ENCODE measurements at places on chromosomes 7 and 10.

DNA sequence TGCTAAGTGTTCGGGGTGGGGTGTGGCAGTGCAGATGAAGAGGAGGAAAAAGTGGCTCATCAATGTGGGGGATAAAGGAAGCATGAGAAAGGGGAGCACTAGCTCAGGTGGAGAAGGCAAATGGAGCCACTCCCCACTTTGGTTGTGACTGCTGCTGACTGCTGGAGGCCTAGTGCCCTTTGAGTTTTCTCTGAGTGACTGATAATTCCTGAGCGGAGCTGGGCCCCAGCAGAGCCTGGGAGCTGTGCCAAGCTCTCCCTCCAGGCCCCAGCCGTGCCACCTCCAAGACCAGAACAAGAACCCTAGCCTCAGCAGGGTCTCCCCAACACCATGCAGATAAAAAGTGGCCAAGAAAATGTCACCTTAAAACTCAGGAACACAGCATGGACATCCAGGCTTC, 9.7 kb upstream of the RASSF4 start:
- no peak for DNase-seq

DNA sequence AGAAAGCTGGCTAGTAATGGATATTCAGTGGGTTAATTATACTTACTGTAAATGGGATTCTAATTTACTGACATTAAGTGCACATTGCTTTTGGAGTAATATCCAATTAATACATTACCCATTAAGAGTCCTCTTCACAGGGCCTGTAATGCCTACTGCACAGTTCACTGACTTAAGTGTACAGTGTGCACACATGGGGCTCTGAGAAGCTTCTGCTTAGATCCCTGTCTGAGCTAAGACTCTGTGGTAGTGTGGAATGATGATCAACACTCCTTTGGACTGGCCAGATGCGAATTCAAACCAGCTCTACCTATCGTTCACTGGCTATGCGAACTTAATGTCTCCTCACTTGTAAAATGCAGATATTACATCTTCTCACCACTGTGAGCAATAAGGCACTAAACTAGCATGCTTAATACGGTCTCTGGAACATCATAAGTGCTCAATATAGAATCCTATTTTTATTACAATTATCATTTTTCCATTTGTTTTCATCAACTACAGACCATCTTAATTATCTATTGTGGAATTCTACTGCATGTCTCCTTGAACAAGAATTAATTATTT, 53.8 kb upstream of the SEC61G start:
- no peak for DNase-seq

- DNase-seq, result no peak
Observed at GRCh38 chr7:11492307-11492706, 339.7 kb downstream of the THSD7A start.

DNA sequence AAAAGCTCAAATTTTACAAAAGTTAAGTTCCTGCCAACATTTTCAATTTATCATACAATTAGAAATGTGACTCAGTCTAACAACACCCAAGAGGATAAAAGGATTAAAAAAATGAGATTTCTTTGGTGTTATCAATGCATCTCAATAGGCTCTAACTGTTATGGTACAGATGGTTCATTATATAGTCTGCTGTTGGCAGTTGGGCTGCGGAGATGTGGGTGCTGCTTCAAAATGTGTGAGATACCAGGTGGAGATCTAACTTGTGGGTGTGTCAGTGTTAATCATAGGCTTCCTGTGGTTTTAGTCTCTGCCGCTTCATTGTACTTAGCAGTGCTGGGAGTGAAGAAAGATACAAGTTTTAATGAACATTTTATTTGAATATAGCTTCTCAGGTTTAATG, 231.2 kb downstream of the EXOC4 start:
- no peak for DNase-seq

DNA sequence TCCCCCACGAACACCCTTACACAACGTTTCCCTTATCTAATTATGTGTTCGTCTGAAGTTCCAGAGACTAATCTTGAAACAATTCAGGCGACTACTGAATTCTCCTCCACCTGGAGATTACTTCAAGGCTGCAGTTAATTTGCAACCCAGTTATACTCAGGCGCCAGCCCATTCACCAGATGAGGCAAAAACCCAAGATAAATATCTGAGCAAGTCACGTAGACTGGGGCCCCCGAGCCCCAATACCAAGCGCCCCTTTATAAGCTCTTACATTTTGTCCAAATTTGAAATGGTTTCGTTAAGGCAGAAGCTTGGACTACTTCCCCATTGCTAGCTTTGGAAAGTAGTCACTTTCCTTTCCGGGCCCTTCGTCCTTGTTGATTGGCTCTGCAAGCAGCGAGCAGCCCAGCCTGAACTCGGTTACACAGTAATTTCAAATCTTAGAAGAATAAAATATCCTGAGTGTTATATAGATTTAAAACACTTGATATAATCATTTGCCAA, 1.2 kb downstream of the TPK1 start:
- DNase-seq, result peak; percentile 27

DNA sequence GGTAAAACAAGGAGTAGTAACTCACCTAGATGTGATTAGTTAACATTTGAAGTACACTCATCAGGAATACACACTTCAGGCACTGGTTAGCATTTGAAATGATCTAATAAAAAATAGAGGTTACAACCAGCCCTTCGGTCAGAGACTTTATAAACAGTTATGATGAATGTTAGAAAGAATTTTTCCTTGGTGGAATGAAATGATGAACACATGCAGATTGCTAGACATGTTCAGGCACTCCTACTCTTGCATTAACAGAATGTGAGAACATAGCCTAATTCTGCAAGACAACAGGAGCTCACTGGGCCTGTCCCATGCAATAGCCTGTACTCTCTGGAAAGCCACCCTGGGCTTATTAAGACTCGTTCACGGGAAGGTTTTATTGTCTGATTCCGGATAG, 47.3 kb upstream of the TECTB start:
- DNase-seq, result no peak

DNA sequence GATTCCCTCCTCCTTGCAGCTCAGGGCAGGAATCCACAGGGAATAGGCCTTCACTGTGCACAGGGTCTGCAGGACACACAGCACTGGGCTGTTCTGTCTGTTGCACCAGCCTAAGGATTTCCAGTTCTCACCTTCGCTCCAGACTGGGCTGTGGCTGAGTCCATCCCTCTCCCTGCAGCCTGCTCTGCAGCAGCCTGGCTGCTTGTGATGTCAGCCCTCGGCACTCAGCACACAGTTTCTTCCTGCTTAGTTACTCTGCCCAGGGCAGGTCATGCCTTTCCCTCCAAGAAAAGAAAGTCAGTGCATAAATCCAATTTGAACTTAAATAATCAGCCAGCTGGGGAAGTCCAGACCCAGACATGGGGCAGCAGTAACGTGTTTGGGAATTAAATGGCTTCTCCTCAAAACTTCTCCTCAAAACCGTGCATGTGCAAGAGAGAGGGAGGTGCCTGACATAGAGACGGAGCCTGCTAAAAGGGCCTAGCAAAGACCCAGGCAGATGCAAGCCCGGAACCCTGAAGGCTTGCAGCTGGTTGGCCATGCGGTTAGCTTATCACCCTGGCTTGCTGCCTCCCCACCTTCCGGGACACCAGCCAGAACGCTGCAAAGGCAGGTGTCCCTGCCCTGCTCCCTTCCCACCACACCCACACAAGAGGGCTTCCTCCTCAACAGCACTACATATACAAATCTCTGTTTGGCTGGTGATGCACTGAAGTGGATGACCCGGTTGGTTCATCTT, 10.9 kb upstream of the GDF2 start:
- peak; percentile 37 for DNase-seq

- DNase-seq, result no peak
Observed at GRCh38 chr7:20816372-20816959, 29.8 kb upstream of the SP8 start.

- no peak for DNase-seq
Observed at GRCh38 chr7:124810605-124811004, 45.0 kb upstream of the GPR37 start.

DNA sequence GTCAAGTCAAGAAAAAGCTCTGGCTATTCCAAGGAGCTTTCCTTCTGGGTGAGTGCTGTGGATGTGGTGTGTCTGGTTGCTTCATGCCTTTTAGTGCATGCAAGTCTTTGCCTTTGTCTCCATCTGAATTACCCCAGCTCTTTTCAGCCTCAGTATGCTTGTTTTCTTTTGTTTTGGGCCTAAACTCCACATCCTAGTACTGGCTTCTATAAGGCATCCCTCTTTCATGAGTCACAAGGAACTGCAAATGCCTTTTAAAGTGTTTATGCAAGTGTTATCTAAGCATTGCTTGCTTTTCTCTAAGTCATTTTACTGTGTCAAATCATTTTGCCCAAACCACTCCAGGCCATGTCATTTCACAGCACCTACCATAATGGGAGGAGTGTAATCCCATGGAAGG, 132.1 kb downstream of the PLCE1 start:
- DNase-seq, result no peak

- DNase-seq, result no peak
Observed at GRCh38 chr10:50610368-50610767, 13.4 kb downstream of the SGMS1 start.

DNA sequence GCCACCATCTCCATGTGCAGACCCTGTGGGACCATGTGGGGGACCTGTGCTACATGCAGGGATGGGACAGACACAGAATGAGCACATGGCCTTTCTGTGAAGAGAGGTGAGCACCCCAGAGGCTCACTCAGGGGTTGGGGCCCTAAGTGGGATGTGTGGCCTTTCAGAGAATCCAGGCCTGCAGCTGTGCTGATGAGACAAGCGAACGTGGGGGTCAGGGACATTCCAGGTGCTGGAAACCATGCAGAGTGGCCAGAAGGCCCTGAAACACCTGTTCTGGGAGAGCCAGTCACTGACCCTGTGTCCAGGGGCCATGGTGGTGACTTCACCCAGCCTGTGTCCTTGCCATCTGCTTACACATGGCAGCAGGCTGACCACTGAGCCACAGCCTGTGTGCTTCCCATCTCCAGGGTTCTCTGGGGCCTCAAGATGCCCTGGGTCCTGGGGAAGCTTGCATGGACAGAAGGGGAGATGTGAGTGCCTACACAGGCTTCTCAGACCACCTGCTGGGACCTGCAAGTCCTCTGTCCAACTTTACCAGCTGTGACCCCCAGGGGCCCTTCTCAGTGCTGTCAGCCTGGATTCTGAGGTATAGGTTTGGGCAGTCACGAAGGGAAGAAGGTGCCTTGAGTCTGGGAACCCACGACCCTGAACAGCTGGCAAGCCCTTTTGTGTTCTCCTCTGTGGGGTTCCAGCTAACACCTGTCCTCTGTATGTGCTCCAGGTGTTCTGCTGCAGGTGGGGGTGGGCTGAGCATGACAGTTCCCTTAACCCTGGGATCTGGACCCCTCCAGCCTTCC, 17.6 kb downstream of the RAMP3 start:
- no peak for DNase-seq

DNA sequence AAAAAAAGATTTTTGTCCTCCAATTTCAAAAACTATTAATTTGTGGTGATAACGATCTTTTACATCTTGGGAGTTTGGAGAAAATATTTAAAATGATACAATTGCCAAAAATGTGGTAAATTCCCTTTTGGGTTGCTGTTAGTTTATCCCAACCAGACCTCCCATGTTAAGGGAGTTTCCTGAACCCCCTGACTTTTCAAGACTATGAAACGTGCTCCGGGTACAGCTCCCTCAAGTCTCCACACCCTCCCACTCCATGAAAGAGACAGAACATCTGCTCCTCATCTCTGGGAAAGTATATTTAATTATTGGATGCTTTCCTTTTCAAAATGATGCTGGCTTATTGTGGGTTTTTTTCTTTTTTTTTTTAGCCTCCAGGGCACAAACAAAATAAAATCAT, 534.6 kb upstream of the NRP1 start:
- DNase-seq, result no peak

DNA sequence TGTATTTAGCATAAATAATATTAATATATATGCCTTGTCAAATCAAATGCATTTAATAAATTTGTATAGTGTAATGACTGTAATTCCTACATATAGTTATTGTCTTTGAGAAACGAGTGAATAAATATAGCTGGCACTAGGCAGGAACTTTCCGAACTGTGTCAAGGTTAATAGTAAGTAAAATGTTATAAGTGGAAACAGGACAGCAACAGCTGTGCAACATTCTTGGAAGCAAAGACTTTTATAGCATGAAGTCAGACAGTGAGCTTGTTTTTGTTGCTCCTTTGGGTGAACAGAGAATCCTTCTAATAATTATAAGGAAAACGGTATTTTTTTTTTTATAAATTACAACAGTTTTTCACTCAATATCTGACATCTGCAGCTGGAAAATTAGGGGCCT, 14.0 kb upstream of the EXOC6 start:
- no peak for DNase-seq

All from activated naive CD4-positive, alpha-beta T cell treated with anti-CD3 and anti-CD28 coated beads, Interleukin-2, amount 50 U/mL, for 72 hours (primary cell).